ENCODE measurements at places on chromosomes 1 and 21.

DNA sequence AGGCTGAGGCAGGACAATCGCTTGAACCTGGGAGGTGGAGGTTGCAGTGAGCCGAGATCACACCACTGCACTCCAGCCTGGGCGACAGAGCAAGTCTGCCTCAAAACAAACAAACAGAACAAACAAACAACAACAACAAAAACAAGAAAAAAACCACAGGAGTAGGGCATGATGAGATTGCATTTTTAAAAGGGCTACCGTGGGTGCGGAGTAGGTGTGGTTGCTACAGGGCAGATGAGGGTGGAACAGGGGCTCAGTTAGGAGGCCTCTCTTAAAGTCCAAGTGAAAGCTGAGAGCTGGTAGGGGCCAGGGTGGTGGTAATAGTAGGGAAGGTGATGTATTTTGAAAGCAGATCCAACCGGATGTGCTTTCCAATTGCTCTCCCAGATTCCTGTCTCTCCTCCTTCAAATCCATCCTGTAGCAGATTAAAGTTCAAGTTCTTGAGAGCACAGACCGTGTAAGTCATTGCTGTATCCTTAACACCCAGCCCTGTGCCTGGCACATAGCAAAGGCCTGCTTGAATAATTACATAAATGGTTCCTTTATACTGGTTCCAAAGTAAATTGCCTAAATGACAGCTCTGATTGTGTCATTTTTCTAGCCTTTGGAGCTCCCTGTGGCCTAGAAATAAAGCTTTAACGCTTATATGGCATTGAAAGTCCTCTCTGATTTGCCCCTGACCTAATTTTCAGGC lies 4.2 kb upstream of the LINGO4 start:
- no peak for DNase-seq

DNA sequence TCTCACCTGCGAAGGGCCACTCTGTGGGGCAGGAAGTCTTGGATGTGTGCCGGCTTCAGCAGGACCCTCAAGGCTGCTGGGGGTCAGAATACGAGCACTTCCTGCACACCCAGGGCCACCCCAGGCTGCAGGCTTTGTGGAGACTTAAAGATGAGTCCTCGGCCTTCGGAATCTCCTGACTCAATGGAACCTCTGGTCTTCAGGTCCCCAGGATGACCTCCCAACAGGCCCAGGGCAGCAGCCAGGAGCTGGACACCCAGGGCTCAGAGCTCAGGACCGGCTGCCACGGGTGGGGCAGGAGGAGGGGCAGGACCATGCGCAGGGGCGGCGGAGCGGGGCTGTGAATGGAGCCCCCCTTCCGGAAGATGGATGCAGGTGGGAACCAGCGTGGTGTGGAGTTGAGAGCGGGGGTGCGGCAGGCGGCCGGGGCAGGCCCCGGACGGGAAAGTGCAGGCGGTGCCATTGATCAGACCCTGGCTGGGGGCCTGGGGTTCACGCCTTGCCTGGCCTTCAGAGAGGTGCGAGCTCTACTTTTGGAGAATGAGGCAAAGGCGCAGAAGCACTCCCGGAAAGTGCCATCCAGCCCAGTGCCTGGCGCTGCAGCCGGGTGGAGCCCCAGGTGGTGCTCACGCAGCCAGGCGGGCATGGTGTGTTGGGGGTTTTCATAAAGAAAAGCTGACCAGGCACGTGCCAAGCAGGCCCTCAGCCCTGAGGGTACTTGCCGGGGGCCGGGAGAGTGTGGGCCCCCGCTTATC lies 10.4 kb downstream of the COL18A1 start:
- no peak for DNase-seq

DNA sequence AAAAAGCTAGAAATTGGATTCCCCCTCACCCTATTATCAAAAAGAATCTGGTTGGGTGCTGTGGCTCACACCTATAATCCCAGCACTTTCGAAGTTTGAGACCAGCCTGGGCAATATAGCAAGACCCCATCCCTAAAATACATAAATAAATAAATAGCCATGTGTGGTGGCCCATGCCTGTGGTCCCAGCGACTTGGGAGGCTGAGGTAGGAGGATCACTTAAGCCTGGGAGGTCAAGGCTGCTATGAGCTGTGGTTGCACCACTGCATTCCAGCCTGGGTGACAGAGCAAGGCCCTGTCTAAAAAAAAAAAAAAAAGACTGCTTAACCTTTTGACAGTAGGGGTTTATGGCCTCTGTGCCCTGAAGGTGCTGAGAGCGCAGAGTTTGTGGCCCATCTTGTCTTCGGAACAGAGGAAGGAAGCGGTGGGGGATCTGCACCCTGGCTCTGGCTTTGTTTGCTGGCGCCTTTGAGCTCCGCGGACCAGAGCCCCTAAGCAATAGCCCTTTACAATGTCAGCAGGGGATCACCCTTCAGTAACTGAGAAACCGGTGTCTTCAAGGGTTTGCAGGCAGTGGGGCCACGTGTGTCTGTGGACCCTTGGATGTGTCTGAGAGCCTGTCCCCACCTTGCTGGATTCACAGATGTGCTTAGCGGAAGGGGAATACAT lies 22.1 kb downstream of the SLC2A7 start:
- DNase-seq, result no peak

DNA sequence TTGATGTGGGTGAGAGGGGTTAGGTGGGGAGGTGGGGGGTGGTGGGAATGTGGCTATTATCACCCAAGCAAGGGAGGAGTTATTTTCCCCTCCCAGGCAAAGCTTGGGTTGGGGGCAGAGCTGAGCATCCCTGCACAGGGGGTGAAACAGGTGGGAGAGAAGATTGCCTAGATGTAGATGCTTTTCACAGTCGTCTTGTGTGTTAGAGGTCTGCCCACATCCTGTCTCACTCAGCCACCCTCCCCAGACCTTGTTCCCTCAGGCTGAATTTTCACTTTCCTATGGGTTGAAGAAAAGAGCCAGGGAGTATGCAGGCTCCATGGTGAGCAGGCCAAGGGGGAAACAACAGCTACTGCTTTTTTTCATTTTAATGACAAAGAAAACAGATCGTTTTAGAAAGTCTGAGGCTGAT lies 223.5 kb downstream of the KIF26B start:
- no peak for DNase-seq

GRCh38 chr1:41490911-41491310 lies 6.4 kb upstream of the EDN2 start:
- no peak for DNase-seq
